NCI-H82 (cell line): ENCODE measurements at places on chromosomes 3 and 15.

DNA sequence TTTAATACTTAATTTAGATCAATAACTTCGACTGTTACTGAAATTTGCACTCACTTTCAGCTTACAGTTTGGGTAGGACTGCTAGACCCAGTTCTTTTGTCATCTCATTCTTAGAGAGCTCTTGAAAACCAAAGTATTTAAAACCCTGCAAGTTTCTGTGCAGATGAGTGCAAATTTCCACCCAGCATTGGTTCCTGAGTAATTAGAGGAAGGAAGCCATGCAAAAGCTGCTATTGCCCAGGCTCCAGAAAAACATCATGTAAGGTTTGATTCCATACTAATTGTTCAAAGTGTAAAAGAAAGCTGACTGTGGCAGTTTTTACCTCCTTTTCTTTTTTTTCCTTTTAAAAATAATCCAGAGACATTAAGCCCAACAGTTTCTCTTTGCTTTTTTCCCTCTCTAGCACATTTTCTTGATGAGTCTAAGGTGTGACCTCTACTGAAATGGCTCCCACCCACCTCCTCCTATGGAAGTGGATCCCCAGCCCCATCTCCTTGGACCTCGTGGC, 30.3 kb downstream of the ABHD2 start:
- no peak for DNase-seq

DNA sequence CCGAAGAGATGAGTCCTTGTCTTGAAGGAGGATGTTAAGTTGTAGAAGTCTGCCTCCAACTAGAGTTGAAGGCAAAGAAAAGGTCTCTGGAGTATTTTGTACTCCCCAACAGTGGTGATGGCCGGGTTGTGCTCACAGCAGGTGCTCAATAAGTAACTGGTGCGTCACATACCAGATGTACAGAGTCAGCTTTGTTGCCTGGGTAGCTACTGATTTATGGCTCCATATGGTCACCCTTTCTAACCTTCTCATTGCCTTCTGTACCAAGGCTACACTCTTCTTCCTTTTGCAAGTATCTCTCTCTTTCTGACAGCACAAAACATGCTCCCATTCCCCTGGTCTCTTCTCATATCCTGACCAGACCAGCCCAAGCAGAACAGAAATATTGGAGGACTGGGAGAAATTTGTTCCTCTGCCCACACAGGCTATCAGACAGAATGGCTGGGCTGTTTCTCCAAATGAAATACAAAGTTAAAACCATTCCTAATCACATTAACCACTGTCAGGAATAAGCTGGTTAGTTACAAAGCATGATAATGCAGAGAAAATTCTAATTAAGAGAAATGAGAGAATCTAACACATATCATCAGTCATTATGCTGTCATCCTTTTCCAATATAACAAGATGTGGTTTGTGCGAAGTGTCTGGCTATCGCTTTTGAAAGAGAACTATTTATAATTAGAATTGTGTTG, 150.1 kb upstream of the LRRN1 start:
- peak; percentile 95 for DNase-seq

DNA sequence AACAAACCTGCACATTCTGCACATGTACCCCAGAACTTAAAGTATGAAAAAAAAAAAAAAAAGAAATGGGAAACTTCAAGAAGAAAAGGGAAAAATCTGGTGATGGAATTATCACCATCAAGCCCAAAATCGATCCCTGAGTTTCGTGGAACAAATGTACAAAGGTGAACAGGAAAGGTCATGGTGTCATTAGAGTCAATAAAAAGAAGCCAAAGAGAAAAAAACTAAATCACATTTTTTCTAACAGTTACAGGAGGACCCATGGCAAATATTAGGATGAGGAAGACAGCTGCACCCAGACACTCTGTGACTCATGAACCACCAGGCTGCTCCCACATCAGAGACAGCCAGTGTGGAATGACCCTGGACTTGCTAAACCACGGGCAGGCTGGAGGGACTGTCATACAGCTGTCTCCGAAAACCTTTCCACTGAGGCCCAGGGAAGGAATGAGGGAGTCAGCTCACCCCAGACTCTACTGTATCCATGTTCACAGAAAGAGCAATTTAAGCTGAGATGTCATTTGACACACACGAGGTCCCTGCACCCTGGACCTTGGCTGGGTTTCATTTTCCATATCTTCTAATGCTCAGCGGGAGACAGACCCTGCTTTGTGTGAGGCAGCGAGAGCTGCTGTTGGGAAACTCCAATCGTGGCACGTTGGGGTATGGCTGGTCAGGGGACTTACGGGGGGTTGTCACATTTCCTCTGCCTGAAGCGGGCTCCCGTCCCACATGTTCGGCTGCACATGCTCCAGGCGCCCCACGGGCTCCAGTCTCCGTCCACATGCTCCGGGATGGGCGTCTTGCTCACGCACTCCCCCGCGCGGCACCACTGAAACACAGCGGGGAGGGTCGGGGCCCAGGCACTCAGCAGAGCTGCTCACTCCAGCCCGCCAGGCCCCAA, 210.2 kb downstream of the ADAMTS17 start:
- peak; percentile 76 for DNase-seq

- DNase-seq: no peak
Measured at GRCh38 chr3:29525254-29525881, 244.5 kb downstream of the RBMS3 start.

DNA sequence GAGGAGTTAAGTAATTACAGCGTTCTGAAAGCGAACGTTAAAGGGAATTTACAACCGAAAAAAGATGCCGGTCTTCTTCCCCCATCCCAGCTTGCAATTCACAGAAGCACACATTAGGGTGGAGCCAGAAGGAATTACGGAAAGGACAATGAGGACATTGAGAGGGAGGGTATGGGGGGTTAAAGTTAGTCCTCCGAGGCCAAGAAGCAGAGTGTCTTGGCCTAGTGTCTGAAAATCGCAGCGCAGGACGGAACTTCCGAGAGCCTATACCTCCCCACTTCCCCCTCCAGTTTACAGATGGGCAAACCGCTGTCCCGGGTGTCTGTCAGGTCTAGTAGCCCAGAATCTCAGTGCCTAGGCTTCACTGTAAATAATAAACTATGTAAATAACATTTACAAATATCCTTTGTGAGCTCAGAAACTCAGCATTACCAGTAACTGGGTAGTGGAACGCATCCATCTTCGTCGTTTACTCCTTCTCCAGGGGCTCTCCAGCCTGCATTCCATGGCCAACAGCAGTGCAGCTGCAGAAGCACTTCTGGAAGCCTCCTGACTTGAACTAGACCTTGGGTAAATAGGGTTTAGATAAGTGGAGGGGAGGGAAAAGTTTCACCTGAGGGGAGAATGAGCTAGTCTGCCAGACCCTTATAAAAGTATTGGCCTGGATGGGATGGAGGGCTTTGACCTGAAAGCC, 922 bp downstream of the ADPRH start:
- peak; percentile 61 for DNase-seq

DNA sequence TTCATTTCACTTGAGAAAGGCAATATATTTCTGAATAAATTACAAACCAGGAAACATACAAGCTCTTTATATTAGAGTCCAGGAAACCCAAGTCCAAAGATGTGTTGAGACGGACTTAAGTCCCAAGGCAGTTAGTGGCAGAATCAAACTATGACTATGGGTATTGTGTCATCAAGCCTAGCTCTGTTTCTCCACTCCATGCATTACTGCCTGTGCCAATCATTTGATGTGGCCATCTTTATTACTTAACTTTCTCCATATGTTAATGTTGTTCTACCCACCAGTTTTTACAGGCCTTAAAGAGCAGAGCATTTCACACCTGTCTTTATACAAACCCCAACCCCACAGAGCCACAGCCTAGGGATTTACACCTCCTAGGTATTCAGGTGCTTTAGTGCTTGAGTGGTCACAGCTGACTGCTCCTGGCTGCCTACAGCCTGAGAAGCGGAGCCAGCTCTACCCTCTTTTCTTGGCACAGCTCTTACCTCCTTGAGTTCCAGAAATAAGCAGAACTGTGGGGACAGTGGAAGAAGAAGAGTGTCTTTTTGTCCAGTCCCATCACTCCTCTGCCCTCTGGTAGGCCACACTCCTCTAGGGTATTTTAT, 92.1 kb downstream of the DTWD1 start:
- DNase-seq: no peak

DNA sequence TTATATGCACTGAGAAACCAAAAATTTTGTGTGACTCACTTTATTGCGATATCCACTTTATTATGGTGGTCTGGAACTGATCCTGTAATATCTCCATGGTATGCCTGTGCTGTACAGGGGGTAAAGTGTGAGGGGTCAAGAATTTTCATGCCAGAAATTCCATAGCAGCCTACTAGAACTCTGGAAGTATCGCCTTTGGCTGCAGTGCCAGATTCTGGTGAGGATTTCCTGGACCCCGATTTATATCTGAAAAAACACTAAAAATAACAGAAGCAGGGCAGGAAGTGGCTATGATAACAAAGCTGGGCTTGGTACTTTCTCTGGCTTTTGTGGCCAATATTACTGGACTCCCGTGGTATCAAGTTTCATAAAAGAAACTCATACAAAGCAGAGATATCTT, 36.4 kb downstream of the CCDC80 start:
- DNase-seq: no peak

DNA sequence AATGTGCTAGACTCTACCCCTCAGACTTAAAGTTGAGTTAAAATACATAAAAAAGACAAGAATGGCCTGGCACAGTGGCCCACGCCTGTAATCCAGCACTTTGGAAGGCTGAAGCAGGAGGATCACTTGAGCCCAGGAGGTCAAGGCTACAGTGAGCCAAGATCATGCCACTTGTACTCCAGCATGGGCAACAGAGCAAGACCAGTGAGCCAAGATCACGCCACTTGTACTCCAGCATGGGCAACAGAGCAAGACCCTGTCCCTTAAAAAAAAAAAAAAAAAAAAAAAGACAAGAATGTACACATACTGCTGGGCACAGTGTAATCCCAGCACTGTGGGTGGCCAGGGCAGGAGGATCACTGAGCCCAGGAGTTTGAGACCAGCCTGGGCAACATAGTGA, 17.4 kb downstream of the DIS3L start:
- no peak for DNase-seq

DNA sequence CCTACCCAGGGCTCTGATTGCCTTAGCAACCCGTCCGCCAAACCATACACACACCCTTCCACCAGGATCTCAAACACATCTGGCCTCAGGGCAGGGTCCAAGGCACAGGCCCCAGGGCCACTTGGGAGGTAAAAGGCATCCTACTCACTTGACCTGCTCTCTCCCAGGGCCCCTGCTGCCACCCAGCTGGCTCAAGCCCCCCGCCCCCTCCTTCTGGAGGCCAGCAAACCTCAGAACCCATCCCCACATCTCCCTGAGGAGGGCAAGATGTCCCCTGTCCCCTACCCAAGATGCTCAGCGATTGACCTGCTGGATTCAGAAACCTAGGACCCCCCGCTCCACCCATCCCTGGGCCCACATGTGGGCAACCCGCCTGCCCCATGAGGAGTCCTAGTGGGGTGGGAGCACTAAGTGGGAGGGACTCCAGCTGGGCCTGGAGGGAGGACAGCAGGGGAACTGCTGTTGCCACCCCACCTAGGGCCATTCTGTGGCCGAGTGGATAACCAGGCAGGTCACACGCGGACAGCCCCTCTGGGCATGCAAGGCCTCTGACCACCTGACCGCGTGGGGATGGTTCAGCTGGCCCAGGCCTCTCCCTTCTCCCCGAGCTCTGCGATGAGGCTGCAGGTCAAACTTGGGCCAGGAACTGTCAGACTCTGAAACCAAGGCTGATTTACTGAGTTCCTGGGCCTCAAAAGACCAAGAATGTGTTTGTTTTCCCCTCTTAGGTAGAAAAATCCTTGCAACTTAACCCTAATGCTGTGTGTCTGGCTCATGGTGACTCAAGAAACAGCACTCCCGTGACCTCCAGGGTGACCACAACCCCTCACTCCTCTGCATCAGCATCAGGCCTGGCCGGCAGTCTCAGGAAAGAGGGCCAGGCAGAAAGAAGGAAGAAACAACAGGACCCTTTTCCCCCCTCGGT, 4.2 kb downstream of the MFGE8 start:
- no peak for DNase-seq

DNA sequence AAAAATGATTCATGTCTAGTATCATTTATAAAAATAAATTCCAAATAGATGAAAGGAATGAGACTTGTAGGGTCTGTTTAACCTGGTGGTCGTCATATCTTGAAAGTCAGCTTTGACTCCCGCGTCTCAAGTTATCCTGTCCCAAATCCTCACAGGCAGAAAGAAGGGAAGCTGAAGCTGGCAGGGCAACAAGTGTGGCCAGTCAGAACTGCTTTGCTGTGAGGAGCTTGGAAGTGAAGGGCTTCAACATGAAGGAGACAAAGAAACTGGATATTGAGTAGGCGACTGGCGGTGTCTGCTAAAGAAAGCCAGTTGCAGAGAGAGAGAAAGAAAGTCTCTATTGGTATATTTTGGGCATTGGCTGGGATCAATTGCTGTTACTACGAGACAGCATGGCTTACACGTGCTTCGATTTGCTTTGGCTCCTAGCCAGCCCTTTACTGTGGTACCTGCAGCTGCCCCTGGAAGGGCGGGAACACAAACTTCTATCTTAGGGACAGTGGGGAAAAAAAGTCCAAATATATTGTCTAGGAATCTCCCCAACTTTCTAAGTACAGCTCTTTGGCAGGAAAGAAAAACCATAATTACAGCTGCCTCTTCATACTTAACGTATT, 107.2 kb downstream of the CHST2 start:
- no peak for DNase-seq

GRCh38 chr3:167762296-167762695, 26.8 kb downstream of the SERPINI1 start:
- peak; percentile 48 for DNase-seq

DNA sequence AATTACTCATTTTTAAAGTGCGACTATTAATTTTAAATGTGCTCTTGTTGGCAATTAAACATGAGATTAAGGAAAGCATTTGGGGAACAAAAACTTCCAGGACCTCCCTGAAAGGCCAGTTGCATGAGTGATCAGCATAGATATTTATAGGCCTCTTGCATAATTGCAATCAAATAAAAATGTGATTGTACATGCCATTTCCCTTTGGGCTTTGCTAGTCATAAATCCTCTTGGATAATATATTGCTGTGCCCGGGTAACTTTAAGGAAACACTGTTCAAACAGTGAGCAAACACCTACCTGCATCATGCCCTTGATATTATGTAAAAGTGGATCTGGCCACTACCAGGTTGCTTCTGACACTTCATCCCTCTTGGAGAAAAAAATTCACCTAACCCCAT, 239.1 kb downstream of the MCTP2 start:
- no peak for DNase-seq

- no peak for DNase-seq
Measured at GRCh38 chr3:60076331-60076730, 1026.5 kb upstream of the CFAP20DC start.

- no peak for DNase-seq
Measured at GRCh38 chr3:159919873-159920272, 68.8 kb upstream of the IL12A start.

GRCh38 chr15:79403501-79403900, 28.6 kb upstream of the MINAR1 start:
- DNase-seq: no peak

- DNase-seq: peak; percentile 88
Measured at GRCh38 chr3:139533781-139534454, 5.6 kb downstream of the RBP1 start.

DNA sequence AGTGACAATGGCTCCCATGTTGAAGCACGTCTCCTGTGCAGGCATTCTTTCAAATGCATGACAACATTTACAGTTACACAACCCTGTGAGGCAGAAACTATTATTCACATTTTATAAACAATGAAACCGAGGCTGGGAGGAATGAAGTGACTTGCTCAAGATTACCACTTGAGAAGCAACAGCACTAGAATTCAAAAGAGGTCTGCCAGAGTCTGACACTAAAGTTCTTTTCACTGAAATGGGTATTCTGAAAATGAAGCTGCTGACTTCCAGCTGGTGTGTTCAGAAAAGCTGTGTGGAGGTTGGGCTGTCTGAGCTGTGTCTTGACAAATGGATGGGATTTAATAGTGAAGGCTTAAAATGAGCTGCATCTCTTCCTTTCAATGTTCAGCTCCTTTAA, 104.4 kb downstream of the THSD4 start:
- peak; percentile 90 for DNase-seq

- DNase-seq: peak; percentile 6
Measured at GRCh38 chr3:61580982-61581643, 19.7 kb downstream of the PTPRG start.
